Effector memory CD8-positive, alpha-beta T cell (primary cell): ENCODE measurements at places on chromosomes 12 and 14.

DNA sequence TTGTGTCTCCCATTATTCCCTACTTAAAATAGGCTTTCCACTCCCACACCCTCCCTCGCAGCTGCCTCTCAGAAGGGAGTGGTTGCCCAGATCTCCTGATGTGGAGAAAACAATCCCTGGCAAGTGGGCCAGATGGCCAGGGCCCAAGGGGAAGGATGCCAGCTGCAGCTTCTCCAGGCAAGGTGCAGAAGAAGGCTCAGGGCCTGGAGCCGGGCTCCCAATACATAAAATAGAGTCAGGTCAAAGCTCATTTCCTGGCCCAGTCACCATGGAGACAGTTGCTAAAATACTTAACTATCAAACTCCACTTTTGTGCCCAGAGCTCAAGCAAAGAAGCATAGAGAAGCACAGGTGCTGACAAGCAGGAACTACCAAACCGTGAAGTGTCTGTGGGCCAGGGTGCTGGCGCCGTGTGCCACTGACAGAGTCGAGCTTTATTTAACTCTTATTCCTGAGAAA, 45.7 kb upstream of the ITPR2 start:
- peaks cover 3% of the 10 kb centered on the region for H3K36me3 ChIP-seq
- H3K4me1 ChIP-seq, result peaks cover 2% of the 10 kb centered on the region
- H3K4me3 ChIP-seq, result no peak overlapping the region
- H3K27ac ChIP-seq, result no peak overlapping the region

DNA sequence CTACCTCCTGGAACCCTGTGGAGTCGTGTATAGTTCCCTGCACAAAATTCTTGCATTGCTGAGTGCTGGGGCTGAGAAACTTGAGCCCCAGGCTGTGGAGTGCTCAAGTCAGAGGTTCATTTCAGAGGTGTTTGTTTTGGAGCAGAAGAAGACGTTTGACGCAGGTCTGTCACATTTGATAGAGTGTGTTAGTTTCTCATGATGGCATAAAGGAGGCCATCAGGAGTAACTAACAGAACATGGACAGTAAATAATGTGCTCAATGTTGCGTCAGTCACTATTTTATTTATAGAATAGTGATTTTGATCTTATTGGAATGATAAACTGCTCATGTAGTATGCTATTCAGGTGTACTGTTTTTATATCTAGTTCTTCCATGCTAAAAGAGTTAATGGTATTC, 44.2 kb downstream of the OTOGL start:
- H3K27ac ChIP-seq, result no peak overlapping the region
- H3K27me3 ChIP-seq, result peaks cover 14% of the 10 kb centered on the region
- H3K4me1 ChIP-seq, result no peaks in the 10 kb centered on the region
- no peak for DNase-seq
- H3K36me3 ChIP-seq, result no peaks in the 10 kb centered on the region

DNA sequence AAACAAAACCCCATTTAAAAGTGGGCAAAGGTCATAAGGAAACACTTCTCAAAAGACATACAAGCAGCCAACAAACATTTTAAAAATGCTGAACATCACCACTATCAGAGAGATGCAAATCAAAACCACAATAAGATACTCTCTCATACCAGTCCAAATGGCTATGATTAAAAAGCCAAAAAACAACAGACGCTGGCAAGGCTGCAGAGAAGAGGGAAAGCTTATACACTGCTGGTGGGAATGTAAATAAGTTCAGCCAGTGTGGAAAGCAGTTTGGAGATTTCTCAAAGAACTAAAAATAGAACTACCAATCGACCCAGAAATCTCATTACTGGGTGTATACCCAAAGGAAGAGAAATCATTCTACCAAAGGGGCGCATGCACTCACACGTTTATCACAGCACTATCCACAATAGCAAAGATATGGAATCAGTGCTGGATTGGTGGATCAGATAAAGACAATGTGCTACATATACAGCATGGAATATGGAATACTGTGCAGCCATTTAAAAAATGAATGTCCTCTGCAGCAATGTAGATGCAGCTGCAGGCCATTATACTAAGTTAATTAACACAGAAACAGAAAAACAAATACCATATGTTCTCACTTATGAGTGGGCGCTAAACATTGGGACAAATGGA, 102.1 kb upstream of the DAAM1 start:
- H3K4me3 ChIP-seq, result no peak overlapping the region
- no peak overlapping the region for H3K27ac ChIP-seq
- no peaks in the 10 kb centered on the region for H3K4me1 ChIP-seq
- H3K27me3 ChIP-seq, result peaks cover 19% of the 10 kb centered on the region
- DNase-seq, result no peak
- no peaks in the 10 kb centered on the region for H3K36me3 ChIP-seq

- H3K27me3 ChIP-seq, result no peaks in the 10 kb centered on the region
- H3K4me3 ChIP-seq, result no peak overlapping the region
- H3K4me1 ChIP-seq, result no peaks in the 10 kb centered on the region
- no peaks in the 10 kb centered on the region for H3K36me3 ChIP-seq
- no peak overlapping the region for H3K27ac ChIP-seq
Measured at GRCh38 chr14:47658041-47658440, 17.4 kb downstream of the MDGA2 start.

DNA sequence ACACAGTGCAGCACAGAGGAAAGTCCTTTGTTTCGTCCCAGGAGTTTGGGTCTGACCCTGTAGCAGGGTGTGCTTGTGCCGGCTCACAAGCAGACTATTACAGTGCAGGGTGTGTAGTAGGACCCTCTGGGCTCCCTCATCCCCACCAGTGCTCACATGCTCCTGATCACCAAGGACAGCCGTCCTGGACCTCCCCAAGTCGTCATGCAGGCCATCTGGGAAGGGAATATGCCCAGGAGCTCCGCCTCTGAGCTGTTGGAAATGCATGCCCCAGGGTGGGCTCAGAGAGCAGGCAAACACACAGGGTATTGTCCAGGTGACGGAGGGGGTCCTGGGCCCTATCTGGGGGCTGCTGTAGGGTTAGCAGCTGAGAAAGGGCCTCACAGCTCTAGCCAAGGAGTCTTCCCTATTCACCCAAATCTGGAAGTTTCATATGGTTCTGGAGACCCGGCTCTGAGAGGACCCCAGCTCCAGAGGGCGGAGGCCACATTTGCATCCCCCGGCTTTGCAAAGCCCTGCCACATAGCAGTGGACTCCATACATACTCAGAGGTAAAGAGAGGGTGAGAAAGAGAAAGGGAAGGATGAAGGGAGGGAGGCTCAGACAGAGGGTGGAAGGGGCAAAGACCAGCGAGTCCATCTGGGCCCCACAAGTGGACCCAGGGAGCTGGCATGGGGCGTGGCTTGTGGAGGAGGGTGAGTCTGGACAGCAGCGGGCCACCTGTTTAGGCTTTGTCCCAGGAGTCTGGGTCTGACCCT, 53.5 kb upstream of the PPP2R5C start:
- no peaks in the 10 kb centered on the region for H3K27me3 ChIP-seq
- peak overlapping the region; percentile 72 for H3K4me3 ChIP-seq
- H3K36me3 ChIP-seq, result peaks cover 37% of the 10 kb centered on the region
- peaks cover 51% of the 10 kb centered on the region for H3K4me1 ChIP-seq
- peak overlapping the region; percentile 77 for H3K27ac ChIP-seq
- DNase-seq, result no peak
